Effector memory CD8-positive, alpha-beta T cell (primary cell): ENCODE measurements at places on chromosomes 1 and 21.

- H3K27ac ChIP-seq, result no peak overlapping the region
- H3K4me3 ChIP-seq, result no peak overlapping the region
- no peaks in the 10 kb centered on the region for H3K4me1 ChIP-seq
- peaks cover 4% of the 10 kb centered on the region for H3K27me3 ChIP-seq
- no peak for DNase-seq
Measured at GRCh38 chr1:90204023-90204590, 209.2 kb downstream of the ZNF326 start.

- peaks cover 37% of the 10 kb centered on the region for H3K36me3 ChIP-seq
- peak overlapping the region; percentile 96 for H3K27ac ChIP-seq
- DNase-seq, result peak; percentile 30
- no peaks in the 10 kb centered on the region for H3K27me3 ChIP-seq
- peaks cover 26% of the 10 kb centered on the region for H3K4me1 ChIP-seq
Measured at GRCh38 chr1:32627596-32628162, 22.7 kb downstream of the ZBTB8OS start.

- no peak for DNase-seq
- H3K27me3 ChIP-seq, result no peaks in the 10 kb centered on the region
- no peak overlapping the region for H3K27ac ChIP-seq
- peaks cover 45% of the 10 kb centered on the region for H3K36me3 ChIP-seq
Measured at GRCh38 chr1:221718381-221719277, 23.3 kb downstream of the DUSP10 start.

GRCh38 chr1:32924881-32925344 is 23.7 kb upstream of the TMEM54 start:
- H3K4me3 ChIP-seq, result peak overlapping the region; percentile 71
- peaks cover 66% of the 10 kb centered on the region for H3K27me3 ChIP-seq
- DNase-seq, result no peak
- H3K27ac ChIP-seq, result no peak overlapping the region
- H3K4me1 ChIP-seq, result peaks cover 12% of the 10 kb centered on the region

DNA sequence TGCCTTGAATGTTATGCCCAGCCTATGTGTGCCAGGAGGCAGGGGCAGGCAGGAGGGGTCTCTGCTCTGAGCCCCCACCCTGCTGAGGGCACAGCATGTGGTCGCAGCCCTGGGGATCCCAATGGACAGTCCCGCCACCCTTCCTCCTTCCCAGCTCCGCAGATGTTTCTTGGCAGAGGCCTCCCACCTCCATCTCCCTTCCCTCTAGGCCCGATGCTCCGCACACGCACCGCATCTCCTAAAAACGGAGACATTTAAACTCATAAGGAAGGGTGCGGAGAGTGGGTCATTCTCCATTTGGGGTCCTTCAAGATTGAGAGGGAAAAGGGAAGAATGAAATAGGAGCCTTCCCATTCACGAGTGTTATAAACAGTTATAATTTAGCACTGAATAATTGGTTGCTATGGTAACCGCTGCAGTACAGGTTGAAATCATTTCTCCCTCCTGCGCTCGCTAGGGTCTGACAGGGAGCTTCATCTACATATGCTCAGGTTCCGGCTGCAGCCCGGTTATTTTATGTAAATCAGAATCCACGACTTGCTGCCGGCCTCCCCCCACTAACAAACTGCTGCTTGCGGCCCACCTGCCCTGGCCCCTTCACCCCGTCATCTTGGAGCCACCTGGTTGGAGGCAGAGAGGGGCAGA is 16.0 kb downstream of the CHD5 start:
- H3K4me3 ChIP-seq, result no peak overlapping the region
- no peaks in the 10 kb centered on the region for H3K4me1 ChIP-seq
- peaks cover 71% of the 10 kb centered on the region for H3K27me3 ChIP-seq
- no peak overlapping the region for H3K27ac ChIP-seq
- no peaks in the 10 kb centered on the region for H3K36me3 ChIP-seq
